Neural progenitor cell (in vitro differentiated cells): ENCODE measurements at places on chromosomes 3 and 15. TPM values are rescaled to one million over a fixed set of nuclear protein-coding genes. Genes with fewer than 3 reads are reported as not detected.

The TNNC1 gene
- total RNA-seq, result 0.67 and 5.8 TPM in 2 replicates

The SPATA12 gene
- total RNA-seq, result 0.12 and 0.17 TPM in 2 replicates

DNA sequence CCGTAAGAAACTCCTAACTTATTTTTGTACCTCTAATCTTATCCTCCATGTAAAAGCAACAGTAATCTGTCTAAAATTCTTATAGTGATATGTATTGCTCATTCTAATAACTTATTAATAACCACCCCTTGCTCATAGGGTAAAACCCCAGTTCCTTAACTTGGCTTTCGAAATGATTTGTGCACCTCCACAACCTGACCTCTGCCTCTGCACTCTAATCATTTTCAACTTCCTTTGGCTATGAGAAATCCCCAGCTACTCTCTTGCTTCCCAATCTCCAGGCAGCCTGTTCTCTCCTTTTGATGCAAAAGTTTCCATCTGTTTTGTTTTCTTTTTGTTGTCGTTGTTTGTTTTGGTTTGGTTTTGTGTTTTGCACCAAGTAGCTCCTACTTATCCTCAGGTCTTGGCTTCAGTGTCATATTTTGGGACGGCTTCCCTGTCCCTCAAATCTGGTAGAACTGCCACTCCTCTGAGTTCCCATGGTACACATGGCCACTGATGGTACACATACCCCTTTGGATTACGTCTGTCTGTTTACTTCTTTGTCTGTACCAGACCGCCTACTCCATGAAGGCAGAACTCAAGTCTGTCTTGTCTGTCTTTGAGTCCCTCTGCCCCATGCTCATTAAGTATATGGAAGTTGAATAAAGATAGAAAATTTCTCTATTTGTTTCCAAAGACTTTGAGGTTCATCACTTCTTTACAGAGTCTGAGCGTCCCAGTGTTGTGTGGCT lies 105.6 kb upstream of the TGFBR2 start:
- no peak for DNase-seq

The CCR9 gene
- total RNA-seq, result not detected in 2 replicates

- no peak for DNase-seq
Measured at GRCh38 chr3:44596621-44597020, 11.9 kb downstream of the ZNF660 start.

- no peak for DNase-seq
Measured at GRCh38 chr3:172678068-172678467, 32.8 kb downstream of the NCEH1 start.

- DNase-seq, result no peak
Measured at GRCh38 chr3:129758785-129759320, 134.7 kb downstream of the TMCC1 start.

GRCh38 chr3:101189796-101190195 lies 130.6 kb downstream of the IMPG2 start:
- no peak for DNase-seq

- no peak for DNase-seq
Measured at GRCh38 chr3:149363053-149363452, 14.4 kb downstream of the TM4SF1 start.

DNA sequence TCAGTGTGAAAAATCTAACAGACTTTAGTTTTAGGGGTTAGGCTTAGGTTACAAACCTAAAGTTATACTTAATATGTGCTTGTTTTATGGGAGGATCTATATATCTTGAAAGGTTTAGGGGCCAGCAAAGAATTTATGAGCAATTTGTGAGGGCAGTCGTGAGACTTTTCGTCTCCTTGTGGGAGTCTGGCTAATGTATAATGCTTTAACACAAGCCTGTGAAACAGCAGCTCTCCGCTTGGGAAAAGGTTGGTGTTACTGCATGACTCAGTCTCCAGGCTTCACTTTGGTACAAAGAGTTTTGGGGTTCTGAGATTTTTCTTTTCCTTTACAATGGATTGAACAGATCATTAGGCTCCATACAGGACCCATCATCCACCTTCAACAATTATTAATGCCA lies 79.0 kb upstream of the MFGE8 start:
- DNase-seq, result no peak

The UNC45A gene
- 47.7 and 99.5 TPM in 2 replicates for total RNA-seq

DNA sequence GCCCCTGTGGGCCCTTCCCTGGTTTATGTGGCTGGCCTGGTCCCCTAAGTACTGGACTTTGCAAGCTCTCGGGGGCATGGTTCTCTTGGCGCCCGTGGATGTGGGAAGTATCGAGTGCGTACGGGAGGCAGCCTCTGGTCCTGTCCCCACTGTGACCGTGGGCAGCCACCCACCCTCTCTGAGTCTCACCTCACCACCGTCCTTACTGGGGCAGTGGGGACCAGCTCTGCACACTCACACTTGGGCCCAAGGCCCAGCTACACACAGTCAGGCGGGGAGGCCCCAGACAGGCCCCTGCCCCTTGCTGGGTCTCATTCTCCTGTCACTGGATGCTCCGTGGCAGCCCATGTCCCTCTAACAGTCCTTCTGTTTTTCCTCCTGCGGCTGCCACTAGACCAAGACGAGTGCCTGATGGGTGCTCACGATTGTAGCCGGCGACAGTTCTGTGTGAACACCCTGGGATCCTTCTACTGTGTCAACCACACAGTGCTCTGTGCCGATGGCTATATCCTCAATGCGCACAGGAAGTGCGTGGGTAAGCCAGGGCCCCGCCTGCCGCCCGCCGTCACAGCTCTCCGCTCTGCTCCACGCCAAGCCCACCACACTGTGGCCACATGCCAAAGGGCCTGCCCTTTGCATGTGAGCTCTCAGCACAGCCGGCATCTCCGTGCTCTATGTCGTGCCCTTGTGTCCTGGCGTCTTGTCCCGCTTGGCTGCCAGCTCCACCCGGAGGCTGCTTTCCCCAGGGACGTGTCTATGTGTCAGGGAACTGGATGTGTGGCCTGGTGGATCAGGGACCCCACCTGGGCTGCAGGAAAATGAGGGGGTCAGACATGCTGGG lies 72.7 kb downstream of the FBLN2 start:
- DNase-seq, result no peak

DNA sequence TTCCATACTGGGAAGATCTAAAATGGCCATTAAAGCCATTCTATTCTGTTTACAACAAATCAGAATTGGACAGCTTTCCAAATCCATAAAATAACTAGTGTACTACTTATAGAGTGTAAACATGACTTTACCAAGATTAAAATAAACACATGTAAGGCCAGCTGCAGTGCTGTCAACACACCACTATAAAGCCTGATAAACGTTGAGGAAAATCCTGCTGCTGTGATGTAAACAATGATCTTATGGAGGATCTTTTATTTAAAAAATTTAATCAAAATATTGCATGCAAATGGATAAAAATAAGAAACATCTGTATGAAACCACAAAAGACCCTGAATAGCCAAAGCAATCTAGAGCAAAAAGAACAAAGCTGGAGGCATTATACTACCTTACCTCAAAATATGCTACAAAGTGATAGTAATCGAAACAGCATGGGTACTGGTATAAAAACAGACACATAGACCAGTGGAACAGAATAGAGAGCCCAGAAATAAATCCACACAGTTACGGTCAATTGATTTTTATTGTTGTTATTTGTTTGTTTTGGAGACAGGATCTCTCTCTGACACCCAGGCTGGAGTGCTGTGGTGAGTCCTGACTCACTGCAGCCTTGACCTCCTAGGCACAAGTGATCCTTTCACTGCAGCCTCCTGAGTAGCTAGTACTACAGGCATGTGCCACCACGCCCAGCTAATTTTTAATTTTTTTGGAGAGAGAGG lies 428.8 kb upstream of the C2CD4B start:
- DNase-seq, result no peak

The ECE2 gene
- total RNA-seq, result 0.15 TPM in 1 of 2 replicates, not detected in the other

The ZMYND10 gene
- total RNA-seq, result 0.37 and 1.7 TPM in 2 replicates

GRCh38 chr15:75171408-75171807 lies 30.3 kb upstream of the C15orf39 start:
- no peak for DNase-seq

GRCh38 chr15:29135702-29136646 lies 133.6 kb downstream of the NSMCE3 start:
- no peak for DNase-seq

DNA sequence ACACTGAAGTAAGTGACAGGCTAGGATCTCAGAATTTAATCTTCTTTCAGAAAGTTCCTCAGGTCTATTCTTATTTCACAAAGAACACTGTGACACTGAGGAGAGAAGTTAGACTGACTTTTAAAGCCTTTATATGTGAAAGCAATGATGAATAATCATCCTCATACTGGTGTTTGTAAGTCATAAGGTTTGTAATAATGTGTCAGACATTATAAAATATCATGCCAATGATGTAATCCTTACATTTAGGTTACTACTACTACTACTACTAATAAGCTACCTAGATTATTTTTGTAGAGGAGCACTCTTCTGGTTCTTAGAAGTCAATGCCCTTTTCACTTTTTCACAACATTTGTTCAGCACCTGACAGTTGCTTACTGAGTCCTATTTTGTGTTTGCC lies 33.4 kb downstream of the FANCD2OS start:
- DNase-seq, result no peak

DNA sequence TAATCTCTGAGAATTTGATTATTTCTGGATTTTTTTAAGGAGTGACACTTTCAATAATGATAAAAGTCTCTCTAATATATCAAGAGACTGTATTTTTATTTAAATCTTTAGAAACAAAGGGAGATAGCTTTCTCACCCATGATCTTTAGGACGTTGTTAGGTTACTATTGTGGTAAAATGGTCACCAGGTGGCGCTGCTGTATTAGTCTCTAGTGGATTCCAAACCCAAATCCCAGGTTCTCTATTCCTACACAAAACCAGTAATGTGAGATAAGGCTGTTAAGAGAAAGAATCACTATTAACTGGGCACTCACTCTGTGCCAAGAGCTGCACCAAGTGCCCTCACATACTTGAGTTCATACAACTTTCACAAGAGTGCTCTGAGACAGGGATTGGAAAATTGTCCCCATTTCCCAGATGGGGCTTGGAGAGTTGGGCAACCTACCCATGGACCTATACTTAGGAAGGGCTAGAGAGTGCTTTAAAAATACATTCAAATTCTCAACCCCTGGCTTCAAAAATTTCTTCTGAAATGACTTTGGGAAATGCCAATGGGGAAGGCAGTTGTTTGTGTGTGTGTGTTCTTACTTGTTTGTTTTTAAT lies 593.4 kb upstream of the TGFBR2 start:
- DNase-seq, result peak; percentile 85

- DNase-seq, result no peak
Measured at GRCh38 chr15:66740802-66741201, 38.8 kb downstream of the SMAD6 start.

DNA sequence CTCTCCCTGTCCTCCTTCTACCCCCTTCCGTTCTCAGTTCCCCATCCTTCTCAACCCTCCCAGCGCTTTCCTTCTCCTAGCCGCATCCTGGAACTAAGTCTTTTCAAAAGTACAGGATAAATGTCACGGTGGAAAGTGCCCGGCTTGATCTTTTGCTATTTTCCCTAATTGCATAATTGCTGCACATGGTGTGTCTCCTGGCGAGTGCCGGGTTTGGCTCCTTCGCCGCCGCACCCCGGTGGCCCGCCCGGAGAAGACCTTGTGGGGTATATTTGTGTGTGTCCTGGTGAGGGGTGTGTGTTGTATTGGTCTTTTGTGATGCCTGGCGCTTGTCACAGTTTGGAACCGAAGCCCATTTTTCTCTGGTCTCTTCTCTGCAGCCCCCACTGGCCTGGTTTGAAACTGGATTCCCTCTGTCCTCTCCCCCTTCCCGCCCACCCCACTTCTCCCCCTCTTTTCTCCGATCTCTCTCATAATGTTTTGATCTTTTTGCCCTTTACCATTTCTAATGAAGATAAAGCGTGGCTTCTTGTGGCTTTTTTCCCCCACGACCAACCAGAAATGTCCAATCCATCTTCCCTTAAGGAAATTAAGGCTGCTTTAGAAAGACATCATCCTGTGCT lies 692 bp downstream of the UBE2E2 start:
- peak; percentile 53 for DNase-seq

The ISLR2 gene
- not detected in 2 replicates for total RNA-seq

GRCh38 chr15:48459571-48460442 lies 128.6 kb downstream of the DUT start:
- DNase-seq, result no peak

The GUCA1C gene
- not detected in 2 replicates for total RNA-seq

- DNase-seq, result peak; percentile 65
Measured at GRCh38 chr3:51671734-51672475, 853 bp downstream of the TEX264 start.

The CD86 gene
- total RNA-seq, result not detected in 2 replicates

The UROC1 gene
- not detected in 2 replicates for total RNA-seq

GRCh38 chr3:114878114-114878839 lies 268.8 kb downstream of the ZBTB20 start:
- no peak for DNase-seq

The RAB6B gene
- total RNA-seq, result 7.7 and 10.1 TPM in 2 replicates

DNA sequence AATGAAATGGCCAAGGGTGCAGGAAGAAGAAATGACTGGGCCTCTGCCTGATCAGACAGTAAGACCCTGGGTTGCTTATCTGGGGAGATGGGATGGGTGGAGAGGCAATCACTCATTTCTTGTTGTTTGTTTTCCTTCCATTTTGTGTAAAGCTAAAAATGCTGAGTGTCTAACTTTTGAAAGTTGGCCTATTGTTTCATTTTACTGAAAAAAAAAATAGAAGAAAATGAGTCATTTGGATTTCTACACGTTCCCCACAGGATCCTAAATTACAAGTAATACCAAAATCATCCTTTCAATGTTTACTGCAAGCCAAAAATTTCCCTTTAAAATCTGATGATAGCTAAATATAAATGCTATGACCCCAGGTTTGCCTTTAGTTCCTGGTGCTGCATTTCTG lies 30.6 kb downstream of the PTX3 start:
- no peak for DNase-seq

DNA sequence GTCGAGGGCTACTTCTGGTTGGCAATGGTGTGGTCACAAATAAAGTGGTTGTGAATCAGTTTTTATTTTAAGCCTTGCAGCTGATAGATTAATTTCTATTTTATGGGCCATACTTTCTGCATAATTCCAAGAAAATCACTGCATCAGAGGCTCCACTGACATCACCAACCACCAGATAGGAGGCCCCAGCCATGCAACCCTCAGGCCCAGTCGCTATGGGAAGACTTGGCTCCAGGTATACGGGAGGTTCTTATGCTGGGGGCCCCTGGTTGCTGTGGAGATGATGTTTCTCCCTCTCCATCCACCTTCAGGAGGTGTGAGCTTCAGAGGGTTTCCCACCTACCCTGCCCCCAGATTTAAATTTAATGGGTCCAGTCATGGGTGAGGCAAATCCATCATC lies 57.4 kb downstream of the ISG20 start:
- no peak for DNase-seq

- DNase-seq, result no peak
Measured at GRCh38 chr3:38990621-38991020, 61.1 kb downstream of the SCN11A start.

- no peak for DNase-seq
Measured at GRCh38 chr3:76245073-76245472, 459.7 kb upstream of the ZNF717 start.
